ENCODE measurements at places on chromosomes 2 and 18.

GRCh38 chr2:242001853-242002252 lies 132.3 kb downstream of the RTP5 start:
- no peak for DNase-seq

GRCh38 chr2:36459725-36460137 lies 104.2 kb downstream of the CRIM1 start:
- DNase-seq: peak; percentile 36

GRCh38 chr2:188909036-188909435 lies 65.1 kb upstream of the COL3A1 start:
- DNase-seq: no peak

DNA sequence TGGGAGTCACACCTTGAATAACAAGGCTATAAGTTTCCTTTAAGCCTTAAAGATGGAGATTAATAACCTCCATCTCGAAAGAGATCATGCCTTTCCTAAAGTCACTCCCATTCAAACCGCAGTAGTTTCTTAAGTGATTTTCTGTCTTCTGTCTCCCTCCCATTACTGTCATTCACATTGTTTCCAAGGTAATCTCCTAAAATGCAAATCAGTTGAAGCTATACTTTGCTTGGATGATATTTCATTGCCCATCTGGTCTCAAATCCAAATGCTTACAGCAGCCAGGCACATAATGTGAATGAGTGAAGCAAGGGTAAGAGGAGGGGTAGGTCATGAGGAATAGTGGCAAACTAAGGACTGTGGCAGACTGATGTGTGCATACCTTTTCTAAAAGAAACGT lies 116.4 kb downstream of the CCDC141 start:
- DNase-seq: no peak

DNA sequence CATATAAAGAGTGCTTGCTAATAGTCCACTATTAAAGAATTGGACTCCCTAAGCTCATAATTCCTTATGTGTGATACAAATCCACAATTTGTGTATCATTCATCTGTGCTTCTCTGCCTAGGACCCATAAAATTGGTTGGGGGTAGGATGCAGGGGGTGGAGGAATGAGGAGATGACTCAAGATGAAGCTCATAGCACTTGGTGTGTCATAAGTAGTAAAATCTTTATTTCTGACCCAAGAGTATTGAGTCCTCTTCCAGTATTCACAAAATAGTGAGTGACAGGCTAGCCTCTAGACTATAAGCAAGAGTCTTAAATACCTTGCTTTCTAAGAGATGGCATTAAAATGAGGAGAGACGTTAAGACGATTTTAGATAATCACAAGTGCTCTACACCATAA lies 390.9 kb upstream of the CDH19 start:
- DNase-seq: no peak

DNA sequence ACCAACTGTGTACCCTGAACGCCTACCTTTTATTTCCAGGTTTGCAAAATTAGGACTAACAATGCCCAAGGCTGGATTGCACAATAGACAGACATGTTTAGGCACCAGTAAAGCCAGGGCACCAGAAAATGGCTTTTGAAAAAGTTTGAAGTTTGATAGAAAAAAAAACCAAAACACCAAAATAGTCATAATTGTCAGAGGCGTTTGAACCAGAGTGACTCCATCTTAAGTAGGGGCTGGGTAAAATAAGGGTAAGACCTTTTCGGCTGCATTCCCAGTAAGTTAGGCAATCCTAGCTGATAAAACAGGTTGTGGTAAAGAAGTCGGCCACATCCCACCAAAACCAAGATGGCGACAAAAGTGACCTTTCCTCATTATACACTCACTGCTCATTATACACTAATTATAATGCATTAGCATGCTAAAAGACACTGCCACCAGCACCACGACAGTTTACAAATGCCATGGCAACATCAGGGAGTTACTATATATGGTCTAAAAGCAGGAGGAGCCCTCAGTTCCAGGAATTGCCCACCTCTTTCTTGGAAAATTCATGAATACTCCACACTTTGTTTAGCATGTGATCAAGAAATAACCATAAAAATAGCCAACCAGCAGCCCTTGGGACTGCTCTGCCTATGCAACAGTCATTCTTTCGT lies 105.1 kb upstream of the MSH2 start:
- no peak for DNase-seq

- DNase-seq: peak; percentile 78
Observed at GRCh38 chr2:197707316-197708213, 2.4 kb downstream of the MARS2 start.

DNA sequence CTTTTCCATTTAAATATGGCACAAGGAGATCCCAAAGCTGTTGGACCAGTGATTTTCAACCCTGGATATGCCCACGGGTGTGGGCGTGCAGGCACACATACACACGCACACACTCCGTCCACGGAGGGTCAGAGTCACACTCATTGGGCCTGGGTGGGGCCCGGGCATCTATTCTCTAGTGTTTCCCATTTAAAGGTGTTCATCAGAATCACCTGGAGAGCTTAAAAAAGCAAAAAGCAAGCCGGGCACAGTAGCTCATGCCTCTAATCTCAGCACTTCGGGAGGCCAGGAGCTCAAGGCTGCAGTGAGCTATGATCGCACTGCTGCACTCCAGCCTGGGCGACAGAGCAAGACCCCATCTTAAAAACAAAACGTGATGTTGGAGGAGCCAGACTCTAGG lies 329.0 kb downstream of the GBX2 start:
- no peak for DNase-seq

GRCh38 chr18:12628706-12629702 lies 28.9 kb downstream of the SPIRE1 start:
- peak; percentile 82 for DNase-seq

GRCh38 chr2:150075831-150076230 lies 411.6 kb downstream of the RND3 start:
- peak; percentile 31 for DNase-seq

DNA sequence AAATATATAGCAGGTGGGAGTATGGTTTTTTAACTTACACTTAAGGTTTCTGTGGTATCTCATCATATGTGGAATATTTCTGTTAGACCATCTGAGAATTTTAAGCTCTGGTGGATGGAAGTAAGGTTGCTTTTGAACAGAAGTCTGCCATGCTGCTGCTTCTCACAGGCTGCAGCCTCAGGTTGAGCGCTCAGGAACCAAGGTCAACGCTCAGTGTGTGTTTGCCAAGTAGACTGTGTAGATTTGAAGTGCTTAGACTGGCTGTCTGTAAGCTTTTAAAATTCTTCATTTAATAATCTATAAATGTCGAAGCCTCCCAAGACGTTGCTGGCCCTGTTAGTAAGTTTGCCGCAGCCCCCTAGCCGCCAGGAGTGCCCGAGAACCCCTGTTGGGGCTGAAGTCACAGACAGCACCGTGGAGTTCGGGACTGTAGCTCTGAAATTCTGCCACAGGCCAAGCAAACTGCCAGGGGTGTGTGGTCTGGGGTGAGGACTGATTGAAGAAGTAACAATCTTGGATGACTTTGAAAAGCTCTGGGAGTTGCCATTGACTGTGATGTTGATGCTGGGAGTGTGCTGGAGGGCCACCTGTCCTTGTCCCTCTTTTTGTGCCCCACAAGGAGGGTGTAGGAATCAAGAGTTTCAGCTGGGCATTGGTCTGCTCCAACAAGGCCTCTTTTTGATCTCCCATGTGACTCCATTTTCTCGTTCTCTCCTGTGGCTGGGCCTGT lies 26.9 kb downstream of the INPP4A start:
- no peak for DNase-seq

GRCh38 chr2:25586726-25587144 lies 86.6 kb downstream of the DTNB start:
- peak; percentile 22 for DNase-seq

- no peak for DNase-seq
Observed at GRCh38 chr2:240983996-240984498, 14.4 kb upstream of the SNED1 start.

- peak; percentile 72 for DNase-seq
Observed at GRCh38 chr2:224183086-224183485, 144.0 kb upstream of the SERPINE2 start.

DNA sequence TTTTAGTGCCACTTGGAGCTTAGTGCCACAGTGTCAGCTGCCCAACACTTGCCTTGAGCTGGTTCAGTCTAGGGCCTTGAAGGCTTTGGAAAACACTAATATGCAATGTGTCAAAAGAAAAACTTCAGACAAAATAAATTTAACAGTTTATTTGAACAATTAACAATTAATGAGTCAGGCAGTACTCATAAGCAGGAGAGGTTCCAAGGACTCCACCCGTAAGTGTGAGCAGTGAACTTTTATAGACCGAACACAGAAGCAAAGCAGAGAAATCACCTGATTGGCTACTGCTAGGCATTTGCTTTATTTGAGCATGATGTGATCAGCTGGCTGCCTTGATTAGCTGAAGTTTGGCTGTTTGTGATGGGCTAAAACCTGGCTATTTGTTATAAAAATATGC lies 49.5 kb upstream of the TBC1D8 start:
- no peak for DNase-seq

DNA sequence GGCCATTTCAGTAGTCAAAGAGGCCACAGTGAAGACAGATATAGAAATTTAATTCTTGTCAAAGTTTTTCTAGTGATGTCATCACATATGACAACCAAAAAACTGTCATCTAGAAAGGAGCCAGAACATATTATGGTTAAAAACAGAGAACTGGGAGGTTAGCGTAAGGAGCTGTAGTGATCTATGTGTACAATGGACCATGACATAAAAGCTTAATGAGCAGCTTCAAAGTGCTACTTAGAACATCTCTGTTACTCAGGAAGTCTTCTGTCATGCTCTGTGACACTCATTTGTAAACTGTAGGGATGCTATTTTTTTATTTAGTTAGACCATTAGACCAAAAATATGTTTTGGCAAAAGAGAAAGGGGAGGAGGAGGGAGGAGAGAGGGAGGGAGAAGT lies 57.3 kb downstream of the CMPK2 start:
- DNase-seq: no peak

GRCh38 chr2:112277596-112278220 lies 2.3 kb downstream of the ZC3H6 start:
- no peak for DNase-seq

- DNase-seq: no peak
Observed at GRCh38 chr2:236205867-236206645, 37.9 kb upstream of the GBX2 start.

- DNase-seq: no peak
Observed at GRCh38 chr2:216903470-216903869, 43.6 kb upstream of the TNP1 start.

DNA sequence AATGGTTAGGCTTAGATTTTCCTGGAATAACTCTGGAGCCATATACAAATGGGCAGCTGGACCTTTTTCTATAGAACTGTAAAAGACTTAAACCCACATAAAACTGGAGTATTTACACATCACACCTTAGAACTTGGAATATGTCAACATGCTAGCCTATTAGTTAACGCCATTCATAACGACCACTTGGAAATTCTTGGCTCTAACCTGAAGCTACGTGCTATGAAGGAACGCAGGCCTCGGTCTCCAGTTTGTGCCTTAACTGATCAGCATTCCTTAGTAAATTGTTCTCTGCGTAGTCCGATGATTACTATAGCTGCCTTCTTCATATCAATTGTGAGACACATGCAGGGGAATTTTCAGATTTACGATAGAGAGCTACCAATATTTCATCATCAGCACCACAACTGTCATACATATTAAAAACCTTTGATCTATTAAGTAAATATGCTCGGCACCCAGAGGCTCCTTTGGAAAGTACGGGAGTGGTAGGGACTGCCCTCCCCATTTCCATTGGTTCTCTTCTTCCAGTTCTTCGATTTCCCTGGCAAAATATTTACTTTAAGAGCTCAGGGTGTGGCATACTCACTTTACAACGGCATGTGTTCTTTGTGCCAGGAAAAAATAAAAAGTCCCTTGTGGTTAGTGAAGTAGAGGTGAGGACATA lies 17.5 kb upstream of the CCL20 start:
- DNase-seq: no peak

DNA sequence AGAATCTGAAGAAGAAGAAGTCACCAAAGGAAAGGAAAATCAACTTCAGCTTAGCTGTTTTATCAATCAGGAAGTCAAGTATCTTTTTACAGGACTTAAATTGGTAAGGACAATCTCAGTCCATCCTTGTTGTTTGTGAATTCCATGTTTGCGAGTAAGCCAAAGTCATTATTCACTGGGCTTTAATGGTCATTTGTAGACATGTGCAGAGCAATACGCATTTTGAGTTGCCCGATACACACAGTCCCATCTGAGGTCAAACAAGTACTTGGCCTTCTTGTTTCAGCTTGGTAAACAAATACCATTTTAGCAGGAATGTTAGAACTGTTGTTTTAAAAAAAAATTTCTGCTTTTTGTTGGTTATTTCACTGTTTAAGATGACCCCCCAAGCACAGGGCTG lies 40.9 kb downstream of the USP14 start:
- no peak for DNase-seq

DNA sequence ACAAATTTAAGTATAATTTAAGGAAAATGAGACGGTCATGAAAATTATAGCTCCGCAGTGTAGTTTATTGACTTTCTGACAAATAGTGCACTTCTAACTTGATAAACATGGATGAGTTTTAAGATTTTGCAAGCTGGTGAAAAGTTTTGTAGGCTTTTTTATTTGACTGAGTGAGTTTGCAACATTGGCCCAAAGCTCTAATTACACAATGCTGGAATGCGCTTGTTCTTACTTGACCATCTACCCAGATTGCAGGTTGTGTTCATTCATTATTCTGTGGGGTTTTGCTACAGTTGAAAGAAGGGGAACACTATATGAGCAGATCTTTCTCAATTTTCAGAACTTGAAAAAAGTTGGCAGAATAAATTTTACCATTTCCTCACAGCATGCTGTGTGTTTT lies 13.5 kb downstream of the SPOPL start:
- DNase-seq: peak; percentile 14
